ENCODE measurements at places on chromosomes 5 and 9.

- no peak for DNase-seq
These were observed 14.9 kb downstream of the GLDC start for GRCh38 chr9:6630502-6631206.

GRCh38 chr9:76369583-76369982 is 24.6 kb downstream of the RFK start:
- DNase-seq = no peak

GRCh38 chr9:90741036-90741435 is 60.6 kb upstream of the SYK start:
- no peak for DNase-seq

DNA sequence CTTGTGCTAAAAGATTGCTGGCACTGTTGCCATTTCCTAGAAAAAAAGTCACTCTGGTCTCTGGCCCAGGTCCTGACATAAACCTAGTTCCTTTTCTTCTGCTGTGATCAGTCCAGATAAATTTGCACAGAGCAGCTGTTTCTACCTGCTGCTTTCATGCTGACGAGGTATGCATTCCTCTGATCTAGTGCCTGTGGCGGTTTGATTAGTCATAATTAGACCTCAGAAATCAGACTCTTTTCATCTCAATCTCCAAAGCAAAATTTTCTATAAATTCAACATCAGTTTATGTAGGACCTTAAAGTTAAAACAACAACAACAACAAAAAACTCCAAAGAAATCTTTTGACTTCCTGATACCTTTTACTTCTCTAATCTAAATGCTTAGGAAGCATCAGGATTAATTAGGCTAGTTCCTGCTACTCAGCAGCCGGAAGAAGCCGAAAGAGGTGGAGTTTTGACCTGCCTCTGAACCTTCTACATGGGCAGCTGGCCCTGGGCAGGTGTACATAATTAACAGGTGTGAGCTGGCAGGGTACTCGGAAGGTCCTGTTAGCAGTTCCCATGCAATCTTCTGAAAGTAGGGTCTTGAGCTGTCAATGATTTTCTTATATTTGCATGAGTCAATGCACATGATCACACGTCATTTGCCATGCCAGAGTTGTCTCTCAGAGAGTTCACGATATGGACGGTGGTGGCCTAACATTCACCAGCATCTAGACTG is 83.3 kb upstream of the CCDC112 start:
- DNase-seq = no peak

GRCh38 chr5:39970117-39970798 is 545.5 kb upstream of the DAB2 start:
- no peak for DNase-seq

DNA sequence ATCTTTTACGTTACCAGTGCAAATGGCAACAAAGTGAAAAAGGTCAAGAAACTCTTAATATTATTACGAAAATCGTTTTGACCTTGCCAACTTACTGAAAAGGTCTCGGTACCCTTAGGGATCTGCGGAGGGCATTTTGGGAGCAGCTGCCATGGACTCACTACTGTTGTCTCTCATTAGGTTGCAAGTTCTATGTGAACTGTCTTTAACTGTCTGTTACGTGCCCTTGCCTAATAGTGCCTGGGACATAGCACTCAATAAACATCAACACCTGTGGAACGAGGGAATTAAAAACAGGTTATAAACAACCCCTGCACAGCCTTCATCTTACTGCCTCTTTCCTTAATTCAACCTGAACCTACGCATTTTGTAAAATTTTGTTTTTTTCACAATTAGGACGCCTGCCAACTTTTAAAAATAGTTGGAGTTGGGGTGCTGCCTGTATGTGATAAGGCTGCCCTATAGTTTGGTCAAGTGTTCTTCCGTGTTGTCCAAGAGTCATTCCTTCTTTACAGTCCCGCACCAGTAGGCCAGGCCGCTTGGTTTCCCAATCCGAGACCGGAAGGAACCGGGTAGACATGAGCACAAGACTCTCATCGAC is 527 bp upstream of the SREK1 start:
- no peak for DNase-seq

DNA sequence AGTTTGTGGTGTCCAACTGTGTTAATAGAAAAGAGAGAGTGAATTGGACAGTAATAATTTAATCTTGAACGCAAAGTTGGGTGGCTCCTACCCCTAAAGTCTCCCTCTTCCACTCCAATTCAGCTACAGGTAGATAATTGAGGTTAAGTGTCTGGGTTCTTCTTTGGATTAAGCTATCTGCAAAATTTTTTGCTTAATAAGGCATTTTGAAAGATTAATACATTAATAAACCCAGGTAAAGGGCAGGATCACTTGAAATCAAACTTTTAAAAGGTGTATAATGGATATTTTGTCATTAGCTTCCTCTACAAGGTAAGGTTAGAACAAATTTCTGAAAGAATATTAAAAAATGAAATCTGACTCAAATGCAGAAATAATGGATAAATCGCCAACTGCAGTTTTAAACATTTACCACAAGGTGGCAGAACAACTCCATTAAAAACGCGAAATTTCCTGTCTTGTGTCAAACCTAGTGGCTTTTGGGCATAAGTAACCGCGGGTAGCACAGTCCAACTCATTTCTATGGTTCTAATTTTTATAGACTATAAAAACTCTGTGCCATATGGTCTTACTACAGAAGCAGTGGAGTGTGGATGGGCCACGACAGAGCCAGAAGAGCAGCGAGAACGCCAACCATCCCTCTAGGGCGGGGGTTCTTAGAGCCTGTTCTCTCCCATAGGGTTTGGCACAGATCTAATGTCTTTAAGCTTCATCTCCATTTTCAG is 276.5 kb downstream of the ARHGEF28 start:
- peak; percentile 28 for DNase-seq

DNA sequence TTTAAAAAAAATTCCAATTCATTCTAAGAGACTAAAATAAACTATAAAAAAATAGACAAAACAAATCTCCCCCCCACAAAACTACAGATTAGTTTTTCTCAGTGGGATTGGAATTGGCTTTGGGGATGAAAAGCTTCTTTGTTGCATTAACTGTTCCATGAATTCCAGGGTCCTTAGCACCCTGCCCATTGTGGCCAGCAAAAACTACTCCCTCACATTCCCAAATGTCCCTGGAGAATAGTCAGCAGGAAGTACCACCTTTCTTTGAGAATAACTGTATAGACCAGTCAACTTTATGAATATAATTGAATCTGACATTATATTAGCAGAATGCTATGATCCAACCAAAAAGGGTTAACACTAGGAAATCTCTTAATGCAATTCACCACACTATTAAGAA is 147.9 kb downstream of the LPAR1 start:
- no peak for DNase-seq

GRCh38 chr9:16530669-16531642 is 339.5 kb downstream of the BNC2 start:
- DNase-seq = no peak

GRCh38 chr9:4145482-4145881 is 154.4 kb downstream of the GLIS3 start:
- DNase-seq = no peak

DNA sequence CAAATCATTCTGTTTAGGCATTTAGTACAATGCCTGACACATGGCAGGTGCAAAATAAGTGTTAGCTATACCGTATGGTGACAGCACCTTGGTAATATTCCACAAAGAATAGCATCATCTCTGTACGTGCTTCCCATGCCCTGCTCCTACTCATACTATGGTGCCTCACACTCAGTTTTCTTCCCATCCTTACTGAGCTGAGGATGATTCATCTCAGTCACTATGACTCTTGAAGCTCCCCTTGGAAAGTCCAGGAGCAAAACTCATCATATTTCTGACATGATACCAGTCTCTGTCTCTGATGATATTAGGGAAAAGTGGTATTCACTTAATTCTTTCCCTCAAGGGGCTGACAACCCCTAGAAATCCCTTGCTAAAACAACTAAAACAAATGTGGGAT is 423.3 kb downstream of the EFNA5 start:
- DNase-seq = no peak

DNA sequence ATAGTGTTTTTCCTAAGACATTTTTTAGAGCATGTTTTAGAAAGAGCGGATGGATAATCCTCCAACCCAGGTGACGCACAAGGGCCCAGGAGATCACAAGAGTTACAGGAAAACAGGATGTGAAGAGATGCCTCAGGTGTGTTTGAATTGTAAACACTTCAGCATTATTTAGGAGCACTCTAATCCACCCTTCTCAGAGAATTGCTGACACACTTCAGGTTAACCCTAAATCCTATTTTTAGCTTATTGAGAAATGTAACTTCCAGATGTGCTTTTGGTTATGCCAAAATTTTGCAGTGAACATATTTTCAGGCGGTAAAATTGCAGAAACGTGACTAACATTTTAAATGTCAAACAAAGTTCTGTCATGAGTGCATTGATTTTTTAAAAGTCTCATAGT is 755.4 kb upstream of the CTNND2 start:
- DNase-seq = no peak

GRCh38 chr9:106800701-106801270 is 62.2 kb upstream of the ZNF462 start:
- DNase-seq = no peak

DNA sequence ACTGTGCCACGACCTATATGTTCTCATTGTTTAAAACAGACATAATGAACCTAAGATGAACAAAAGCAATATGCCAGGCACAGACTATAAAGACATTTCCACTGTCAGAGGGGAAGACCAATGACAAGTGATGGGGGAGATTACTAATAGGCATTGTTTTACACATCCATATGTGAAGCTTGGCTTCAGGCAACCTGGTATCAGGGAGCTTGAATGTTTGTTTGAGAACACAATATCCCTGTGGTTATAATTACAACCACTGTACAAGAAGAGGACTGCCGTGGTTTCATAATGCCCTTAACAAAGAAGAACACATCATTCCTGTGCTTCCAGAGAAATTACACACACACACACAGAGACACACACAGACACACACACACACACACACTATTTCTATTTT is 385.7 kb downstream of the BNC2 start:
- peak; percentile 29 for DNase-seq

DNA sequence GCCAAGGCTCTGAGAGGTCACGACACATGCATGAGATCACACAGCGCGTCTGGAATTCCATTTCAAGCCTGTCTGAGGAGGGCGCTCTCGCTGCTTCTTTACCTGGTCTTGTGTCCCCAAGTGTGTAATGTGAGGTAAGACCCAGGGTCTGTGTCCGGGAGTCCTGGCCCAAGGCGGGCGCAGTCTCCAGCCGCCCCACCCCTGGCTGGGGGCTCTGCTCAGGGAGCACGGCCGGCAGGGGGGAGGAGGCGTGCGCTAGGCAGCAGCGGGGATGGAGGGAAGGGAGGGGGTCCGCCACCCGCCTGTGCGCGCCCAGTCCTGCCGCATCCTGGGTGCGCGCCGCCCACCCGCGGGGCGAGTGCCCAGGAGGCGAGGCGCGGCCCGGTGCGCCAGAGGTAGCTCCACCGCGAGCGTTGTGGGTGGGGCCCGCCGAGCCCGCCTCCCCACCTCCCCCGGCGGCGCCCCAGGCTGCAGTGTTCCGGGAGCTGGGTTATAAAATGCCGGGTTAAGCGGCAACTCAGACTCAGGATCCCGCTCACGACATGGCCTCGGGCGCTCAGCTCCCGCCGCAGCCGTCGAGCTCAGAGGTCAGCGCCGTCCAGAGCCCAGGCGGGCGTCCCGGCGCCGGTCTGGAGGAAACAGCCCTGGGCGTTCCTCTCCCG is at the start of gene CCNI2:
CCNI2 (plus strand) TSS at position 473 of the 662 bp plus-strand sequence; CDS start at position 543, 70 bp downstream.
- no peak for DNase-seq

DNA sequence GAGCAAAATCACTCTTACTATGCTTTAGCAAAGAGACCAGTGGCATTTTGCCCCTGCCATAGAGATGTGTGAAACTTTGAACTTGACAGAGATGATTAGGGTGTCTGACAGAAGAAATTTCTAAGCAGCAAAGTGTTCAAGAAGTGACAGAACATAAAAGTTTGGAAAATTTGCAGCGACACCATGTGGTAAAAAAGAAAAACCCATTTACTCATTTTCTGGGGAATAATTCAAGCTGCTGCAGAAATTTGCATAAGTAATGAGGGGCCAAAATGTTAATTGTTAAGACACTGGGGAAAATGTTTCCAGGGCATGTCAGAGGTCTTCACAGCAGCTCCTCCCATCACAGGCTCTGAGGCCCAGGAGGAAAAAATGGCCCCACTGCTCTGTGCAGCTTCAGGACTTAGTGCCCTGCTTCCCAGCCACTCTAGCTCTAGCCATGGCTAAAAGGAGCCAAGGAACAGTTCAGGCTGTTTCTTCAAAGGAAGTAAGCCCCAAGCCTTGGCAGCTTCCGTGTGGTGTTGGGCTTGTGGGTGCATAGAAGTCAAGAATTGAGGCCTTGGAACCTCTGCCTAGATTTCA is 6.1 kb upstream of the AP3B1 start:
- no peak for DNase-seq

GRCh38 chr5:33539212-33539611 is 98.4 kb downstream of the TARS1 start:
- no peak for DNase-seq

- no peak for DNase-seq
These were observed 18.7 kb downstream of the LCP2 start for GRCh38 chr5:170278611-170279458.

GRCh38 chr9:109016132-109016531 is 2.8 kb upstream of the CTNNAL1 start:
- DNase-seq = no peak

DNA sequence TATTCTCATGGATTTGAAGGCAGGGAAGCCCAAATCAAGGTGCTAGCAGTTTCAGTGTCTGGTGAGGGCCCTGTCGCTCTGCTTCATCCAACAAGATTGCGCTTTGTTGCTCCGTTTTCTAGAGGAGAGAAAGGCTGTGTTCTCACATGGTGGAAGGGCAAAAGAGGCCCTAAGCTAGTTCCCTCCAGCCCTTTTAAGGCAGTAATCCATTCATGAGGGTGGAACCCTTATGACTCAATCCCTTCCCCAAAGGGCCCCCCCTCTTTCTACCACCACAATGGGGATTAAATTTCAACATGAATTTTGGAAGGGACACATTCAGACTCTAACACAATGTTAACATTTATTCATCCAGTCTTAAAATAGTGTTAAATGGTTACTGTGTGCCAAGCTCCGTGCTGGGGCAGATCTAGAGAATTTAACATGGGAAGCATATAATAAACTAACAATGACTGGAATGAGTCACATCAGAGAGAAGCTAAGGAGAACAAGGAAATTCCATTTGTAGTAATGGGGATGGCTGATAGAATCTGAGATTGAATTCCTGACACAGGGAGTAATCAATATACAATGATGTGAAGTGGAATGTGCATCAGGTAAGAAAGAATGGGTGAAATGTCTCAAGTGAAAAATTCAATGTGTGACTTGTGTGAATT is 382.8 kb upstream of the ZNF608 start:
- DNase-seq = no peak

- no peak for DNase-seq
These were observed 394.9 kb upstream of the CD180 start for GRCh38 chr5:67591491-67591890.

DNA sequence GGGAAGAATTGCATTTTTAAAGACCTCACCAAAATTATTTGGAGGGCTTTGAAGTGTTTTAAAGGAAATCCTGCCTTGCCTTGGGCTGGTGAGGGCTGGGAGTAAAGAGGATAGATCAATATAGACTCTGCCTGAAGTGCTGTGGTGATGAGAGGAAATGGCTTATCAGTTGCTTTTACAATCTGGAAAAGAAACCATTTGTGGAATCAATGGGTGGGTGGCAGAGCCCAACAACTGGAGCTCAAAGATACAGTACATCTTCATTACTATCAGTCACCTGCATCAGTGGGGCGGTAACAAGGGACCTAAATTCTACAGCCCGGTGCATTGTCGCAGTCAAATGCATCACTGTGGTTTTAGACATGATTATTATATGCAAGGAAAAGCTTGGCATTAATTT is 41.5 kb upstream of the HMHB1 start:
- no peak for DNase-seq

- peak; percentile 71 for DNase-seq
These were observed 111.4 kb downstream of the LHX2 start for GRCh38 chr9:124122813-124123462.

GRCh38 chr5:74772359-74772758 is 5.3 kb downstream of the NSA2 start:
- DNase-seq = no peak
